ENCODE measurements at places on chromosomes 13 and 19. TPM values are rescaled to one million over a fixed set of nuclear protein-coding genes. Genes with fewer than 3 reads are reported as not detected.
A peak's percentile ranks its signal among the peaks of the same experiment; 100 is the strongest.

The COX6B2 gene
- 5.0 TPM for total RNA-seq

The IL4I1 gene
- 0.61 TPM for total RNA-seq

The SLC25A41 gene
- total RNA-seq: 0.42 TPM

The KLK8 gene
- 2.9 TPM for total RNA-seq

DNA sequence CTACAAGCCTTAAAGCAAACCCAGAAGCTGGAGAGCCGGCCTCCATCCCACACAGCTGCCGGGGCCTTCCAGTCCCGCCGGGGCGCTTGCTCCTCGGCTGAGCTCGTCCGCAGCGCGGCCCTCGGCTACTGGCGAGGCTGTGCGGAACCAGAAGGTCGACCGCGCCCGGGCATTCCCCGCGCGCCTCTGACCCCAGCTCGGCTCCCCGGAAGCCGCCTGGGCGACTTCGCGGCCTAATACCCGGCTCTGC is 863 bp downstream of the ANKRD10 start:
- DNase-seq: no peak

GRCh38 chr19:4660181-4660791 is 9.9 kb downstream of the MYDGF start:
- peak; percentile 83 for DNase-seq

DNA sequence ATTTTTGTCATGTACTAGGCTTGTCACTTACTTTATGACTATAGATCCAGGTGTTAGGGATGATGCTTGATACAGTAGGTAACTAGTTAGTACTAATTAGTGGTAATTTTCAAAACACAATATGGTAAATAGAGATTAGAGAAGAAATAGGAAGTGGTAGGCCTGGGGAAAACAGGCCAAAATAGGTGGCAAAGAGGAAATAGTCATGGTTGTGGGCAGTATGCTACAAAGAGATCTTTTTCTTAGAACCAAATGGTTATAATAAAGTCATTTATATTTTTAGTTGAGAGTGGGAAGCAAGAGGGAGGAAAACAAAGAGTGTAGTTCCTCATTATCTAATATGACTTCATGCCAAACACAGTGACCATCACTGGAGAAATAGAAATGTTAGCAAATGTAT is 9.1 kb upstream of the VWA8 start:
- no peak for DNase-seq

DNA sequence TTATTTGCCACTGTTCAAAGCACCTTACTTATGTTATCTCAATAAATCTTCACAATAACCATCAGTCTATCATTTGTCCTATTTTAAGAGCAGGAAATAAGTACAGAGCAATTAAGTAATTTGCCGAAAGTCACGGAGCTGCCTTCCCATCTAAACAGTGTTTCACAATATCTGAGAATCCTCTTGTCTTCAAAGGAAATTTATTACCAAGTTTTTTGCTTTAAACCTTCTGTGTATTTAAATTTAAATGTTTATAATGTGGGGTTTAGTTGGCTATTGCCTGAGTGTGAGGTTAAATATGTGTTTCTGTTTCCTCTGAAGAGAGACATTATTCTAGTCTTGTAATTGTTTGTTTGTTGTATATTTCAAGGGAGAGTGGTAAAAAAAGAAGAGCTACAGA is 633.1 kb downstream of the EFNB2 start:
- no peak for DNase-seq

GRCh38 chr19:5823579-5824281 is 15.8 kb downstream of the FUT6 start:
- DNase-seq: peak; percentile 74

All from H9 (cell line).